Transverse colon (tissue), 4 donors: ENCODE measurements at places on chromosomes 11 and 22. TPM values are rescaled to one million over a fixed set of nuclear protein-coding genes. Genes with fewer than 3 reads are reported as not detected.

Gene FGF3
- total RNA-seq, result not detected

- no peak for DNase-seq
These were observed 72.7 kb downstream of the TRPC6 start for GRCh38 chr11:101511065-101511464.

GRCh38 chr11:95725196-95725595 lies 64.4 kb downstream of the FAM76B start:
- no peak for DNase-seq

GRCh38 chr11:32154275-32154674 lies 63.4 kb downstream of the RCN1 start:
- no peak for DNase-seq
